ENCODE measurements at places on chromosomes 1 and 21.

- DNase-seq, result no peak
These were observed 3.3 kb upstream of the CASZ1 start for GRCh38 chr1:10799726-10800125.

DNA sequence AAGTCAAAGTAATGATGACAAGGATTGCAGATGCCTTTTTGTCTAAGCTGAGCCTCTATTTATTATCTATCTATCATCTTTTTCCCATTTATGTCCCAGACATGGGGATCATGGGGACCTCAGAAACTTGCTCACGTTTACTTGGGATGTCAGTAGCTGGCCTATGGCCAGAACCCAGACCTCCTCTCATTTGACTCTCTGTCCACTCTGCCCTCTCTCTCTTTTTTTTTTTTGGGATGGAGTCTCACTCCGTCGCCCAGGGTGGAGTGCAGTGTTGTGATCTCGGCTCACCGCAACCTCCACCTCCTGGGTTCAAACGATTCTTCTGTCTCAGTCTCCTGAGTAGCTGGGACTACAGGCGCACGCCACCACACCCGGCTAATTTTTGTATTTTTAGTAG lies 3.7 kb upstream of the ID3 start:
- DNase-seq, result no peak

DNA sequence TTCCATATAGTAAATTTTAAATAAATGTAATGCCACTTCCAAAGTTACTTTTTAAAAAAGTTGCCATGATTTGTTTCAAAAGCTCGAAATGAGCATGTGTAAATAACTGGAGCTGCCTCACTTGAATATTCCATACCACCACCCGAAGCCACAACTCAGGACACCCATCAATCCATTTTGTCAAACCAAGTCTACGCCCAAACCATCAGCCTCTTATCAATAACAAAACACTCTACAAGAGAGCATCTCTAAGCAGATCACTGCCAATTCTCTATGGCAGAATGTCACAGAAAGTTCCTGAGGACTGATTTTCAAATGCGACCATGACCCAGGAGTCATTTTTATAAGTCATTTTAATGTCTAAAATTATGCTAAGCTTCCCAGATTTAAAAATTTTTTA lies 4.5 kb downstream of the HNRNPR start:
- DNase-seq, result no peak

DNA sequence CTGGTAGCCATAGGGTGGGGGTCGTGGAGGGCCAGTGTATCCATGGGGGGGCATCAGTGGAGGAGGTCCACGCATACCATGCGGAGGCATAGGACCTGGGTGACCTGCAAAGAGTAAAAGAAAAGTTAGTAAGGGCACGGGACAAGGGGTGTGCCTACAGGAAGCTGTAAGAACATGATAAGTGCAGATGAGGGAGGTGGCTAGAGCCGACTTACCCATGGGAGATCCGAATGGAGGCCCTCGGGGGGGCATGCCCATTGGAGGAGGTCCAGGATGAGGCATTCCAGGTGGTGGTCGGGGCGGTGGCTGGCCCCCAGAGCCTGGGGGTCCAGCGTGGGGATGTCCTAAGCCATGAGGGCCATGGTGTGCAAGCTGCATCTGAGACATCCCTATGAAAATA lies 4.0 kb downstream of the SF3B4 start:
- DNase-seq, result no peak

DNA sequence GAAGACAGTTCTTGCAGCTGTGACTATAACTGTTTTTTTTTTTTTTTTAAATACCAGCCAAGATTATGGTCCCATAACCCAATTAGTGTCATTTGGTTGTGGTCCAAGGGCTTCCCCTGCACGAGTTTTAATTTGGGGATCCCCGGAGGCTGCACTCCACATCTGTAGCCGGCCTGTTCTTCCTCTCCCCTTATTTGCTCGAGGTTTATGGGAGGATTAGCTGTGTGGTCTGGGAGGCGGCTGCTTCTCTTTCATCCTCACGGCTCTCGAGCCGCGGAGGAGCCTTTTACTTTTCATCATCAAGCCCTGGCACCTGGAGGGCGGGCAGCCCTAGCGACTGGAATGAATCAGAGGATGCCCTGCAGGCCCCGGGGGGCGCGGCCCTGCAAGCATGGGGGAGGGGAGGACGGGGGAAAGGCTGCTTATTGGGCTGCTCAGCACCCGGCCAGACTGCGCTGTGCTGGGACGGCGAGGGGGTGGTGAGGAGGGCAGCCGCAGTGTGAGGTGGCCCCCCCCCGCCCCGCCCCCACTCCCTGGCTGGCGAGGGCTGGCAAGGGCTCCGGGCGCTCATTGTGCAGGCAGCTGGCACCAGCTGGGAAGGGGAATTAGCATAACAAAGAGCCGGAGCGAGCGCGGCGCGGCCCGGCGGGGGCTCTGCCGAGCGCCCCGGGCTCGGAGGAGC lies 18.5 kb downstream of the SERTAD4 start:
- DNase-seq, result peak; percentile 33

DNA sequence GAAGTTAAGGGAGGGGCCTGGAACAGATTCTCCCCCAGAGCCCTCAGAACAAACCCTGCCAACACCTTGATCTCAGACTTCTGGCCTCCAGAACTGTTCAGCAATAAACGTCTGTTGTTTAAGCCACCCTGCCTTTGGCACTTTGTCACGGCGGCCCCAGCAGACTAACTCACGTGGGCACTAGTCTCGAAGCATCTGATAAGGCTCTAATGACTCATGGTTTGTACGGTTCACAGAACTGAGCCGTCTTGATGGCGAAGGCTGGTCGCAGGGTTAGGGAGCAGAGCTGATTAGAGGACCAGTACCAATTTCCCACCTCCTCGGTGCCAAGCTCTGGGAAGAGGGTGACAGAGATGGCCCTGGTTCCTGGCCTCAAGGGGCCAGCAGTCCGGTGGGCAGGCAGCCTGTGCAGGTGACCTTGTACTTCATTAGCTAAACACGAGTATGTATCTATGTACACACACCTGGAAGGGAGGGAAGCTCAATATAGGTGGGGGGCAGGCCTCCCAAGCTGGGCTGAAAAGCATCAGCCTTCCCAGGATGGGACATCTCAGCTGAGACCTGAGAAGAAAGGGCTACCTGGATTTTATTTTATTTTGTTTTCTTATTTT lies 112.8 kb downstream of the MRPS6 start:
- no peak for DNase-seq

- no peak for DNase-seq
These were observed 2.4 kb downstream of the TRIM11 start for GRCh38 chr1:228404107-228404720.

DNA sequence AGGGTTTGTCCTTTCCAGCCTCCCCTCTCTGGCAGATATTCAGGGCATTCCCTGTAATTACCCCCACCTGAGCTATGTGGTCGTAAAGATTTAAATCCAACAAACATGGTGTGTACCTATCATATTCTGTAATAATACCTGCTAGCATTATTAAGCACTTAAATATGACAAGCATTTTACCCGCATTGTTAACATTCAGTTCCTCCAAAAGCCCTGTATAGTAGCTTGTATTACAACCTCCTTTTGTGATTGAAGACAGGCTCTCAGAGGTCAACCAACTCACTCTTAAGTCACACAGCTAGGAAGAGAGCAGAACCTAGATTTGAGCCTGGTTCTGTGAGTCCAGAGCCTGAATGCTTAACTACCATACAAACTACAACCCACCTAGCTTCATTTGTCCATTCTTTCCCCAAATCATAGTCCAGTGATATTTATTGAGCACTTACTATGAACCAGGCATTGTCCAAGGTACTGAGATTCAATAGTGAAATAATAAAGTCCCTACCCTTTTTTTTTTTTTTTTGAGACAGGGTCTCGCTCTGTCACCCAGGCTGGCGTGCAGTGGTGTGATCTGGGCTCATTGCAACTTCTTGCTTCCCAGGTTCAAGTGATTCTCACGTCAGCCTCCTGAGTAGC lies 13.8 kb upstream of the KDM4A start:
- DNase-seq, result no peak

- no peak for DNase-seq
These were observed 56.8 kb upstream of the LYST start for GRCh38 chr1:235923466-235924021.

DNA sequence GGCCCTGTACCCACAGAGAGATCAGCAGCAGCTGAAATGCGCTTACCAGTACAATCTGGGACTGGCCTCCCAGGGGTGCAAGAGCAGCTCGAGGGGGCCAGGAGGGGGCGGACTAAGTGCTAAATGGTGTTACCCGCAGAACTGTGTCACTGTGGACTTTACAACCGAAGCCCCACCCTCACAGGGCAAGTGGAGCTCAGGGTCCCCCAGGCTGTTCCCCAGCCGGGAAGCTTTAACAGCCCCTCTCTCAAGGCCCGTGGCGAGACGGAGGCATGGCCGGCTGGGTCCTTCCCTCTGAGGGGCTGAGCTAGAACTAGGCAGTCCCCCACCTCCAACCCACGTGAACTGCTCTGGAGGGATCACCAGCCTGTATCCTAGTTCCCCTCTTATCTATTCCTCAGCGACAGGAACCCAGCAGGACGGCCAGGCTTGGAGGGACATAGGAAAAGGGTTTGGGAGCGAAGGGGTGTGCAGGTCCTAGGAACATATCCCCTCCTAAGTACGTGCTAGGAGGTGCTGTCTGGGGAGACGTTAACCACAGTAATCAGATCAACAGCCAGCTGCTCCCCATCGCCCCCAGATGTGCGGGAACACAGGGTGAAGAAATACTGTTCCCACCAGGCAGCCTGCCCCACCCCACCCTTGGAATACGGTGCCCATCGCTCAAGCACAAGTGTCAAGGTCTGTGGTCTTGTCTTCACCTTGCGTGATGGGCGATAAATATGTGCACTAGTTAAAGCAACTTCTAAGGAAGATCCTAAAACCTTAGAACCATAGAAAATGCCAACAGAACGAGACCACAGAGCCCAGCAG lies 24.4 kb downstream of the ZBTB17 start:
- no peak for DNase-seq

All from stimulated activated CD8-positive, alpha-beta memory T cell treated with anti-CD3 and anti-CD28 coated beads, Interleukin-7, amount 100 ng/mL, for 48 hours (primary cell).